ENCODE measurements at places on chromosomes 12 and 14.

DNA sequence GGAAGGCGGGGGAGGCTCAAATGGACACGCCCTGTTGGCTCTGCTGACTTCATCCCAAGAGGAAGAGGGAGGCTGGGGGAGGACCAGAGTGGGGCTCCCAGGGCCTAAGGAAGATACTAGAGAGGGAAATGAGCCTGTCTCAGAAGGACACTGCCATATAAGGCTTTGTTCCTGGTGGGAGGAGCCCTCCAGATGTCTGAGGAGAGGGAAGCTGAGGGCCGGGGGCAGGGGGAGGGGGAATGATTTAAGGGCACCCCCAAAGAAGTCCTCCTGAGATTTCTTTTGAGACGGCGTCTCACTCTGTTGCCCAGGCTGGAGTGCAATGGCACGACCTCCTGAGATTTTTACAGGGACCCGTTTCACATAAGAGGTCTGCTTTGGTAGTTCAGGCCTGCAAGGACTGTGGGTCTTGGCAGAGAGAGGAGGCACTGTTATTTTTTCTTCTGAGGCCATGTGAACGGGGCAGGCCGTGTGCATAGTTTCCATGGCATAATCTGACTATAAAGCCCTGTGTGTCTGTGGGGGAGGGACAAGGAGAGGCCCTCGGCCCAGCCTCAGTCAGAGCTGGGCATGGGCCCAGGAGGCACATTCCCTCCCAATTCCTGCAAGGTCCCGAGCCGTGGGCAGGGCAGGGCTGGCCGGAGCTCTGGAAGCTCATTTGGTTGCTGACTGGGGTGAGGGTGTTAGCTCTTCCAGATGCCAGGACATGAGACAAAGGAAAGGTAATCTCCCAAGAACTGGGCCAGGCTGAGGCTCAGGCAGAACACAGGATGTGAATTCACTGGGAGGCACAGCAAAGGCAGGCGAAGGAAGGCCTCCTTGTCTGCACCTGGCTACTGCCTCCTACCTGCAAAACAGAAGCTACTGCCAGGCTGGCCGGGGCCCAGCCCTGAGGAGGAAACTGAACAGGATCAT lies 22.2 kb upstream of the PLEKHG3 start:
- no peak for DNase-seq

- no peak for DNase-seq
Measured at GRCh38 chr14:23103581-23103980, 1.2 kb downstream of the CIROP start.

GRCh38 chr12:90085494-90086274 lies 377.0 kb upstream of the ATP2B1 start:
- peak; percentile 36 for DNase-seq

DNA sequence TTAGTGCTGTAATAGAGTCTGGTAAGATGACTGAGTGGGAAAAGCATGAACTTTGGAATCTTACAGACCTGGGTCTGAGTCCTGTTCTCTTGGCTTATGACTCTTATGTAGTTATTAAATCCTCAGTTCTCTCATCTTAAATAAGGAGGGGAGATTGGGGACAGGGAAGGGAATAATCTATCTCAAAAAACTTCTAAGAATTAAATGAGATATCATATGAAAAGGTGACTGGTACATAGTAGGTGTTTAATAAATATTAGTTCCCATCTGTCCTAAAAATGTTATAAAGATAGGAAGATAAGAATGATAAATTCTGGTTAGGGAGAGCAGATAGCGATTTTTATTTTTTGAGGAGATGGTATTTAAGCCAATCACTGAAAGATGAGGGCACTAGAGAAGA lies 119.1 kb downstream of the INSM2 start:
- no peak for DNase-seq

GRCh38 chr12:15996254-15996653 lies 85.1 kb downstream of the DERA start:
- DNase-seq = peak; percentile 13

- DNase-seq = no peak
Measured at GRCh38 chr12:95227818-95228356, 10.3 kb downstream of the VEZT start.
